ENCODE measurements at places on chromosomes 16 and 17.

GRCh38 chr17:77055453-77055852 is 85.3 kb upstream of the SEC14L1 start:
- no peak for DNase-seq

- no peak for DNase-seq
These were observed 27.6 kb upstream of the NXPH3 start for GRCh38 chr17:49548051-49548505.

DNA sequence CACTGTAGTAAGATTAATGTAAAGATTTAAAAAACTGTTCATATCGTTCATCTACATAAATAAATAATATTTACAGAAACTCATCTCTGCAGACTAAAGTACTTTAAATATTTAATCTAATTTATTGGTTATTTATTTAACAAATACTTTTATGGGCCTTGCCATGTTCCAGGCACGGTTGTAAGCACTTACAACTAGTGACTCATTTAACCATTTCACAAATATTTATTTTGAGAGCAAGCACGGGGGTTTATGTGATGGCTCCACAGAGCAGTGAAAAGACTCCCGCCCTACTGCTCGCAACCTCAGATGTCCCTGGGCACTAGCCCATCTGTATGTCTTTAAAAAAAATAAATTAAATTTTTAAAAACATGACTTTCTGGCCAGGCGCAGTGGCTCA is 575.9 kb downstream of the WWOX start:
- DNase-seq, result no peak

GRCh38 chr16:30185683-30186421 is 2.5 kb downstream of the CORO1A start:
- no peak for DNase-seq

DNA sequence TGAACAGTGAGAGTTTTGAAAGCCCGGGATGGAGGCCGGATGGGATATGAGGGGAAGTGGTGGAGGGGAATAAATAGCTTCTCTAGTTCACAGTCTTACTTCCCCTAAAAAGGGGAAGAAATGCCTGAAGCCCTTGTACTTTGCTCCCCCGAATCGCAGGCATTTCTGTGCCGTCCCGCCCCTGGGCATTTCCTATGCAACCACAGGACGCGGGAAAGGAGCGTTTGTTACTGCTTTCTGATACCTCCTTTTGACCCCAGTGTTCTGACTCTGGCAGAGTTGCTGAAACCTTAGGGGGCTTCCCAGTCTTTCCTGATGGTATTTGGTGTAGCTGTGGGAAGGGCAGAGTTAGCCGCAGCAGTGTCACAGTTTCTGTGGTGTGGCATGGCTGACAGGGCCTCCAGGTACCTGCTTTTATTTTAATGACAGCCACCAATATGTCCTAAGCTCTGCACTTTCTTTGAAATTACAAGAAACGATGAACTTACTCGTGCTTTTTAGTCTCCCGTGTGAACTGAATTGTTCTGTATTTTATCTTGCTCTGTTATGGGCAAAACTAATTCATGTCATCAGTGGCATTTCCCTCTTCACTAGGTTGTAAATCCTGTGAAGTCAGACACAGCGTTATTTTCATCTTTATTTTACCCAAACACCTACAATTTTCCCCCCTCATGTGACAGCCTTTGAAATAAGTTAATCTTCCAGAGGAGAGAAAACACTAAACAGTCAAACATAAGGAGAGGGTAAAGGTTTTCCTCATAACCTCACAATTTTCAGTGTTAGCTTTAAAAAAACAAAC is 27.1 kb downstream of the USP10 start:
- no peak for DNase-seq

GRCh38 chr17:7224110-7224509 is 4.4 kb downstream of the ACADVL start:
- no peak for DNase-seq
